ENCODE measurements at places on chromosomes 5 and 9. TPM values are rescaled to one million over a fixed set of nuclear protein-coding genes. Genes with fewer than 3 reads are reported as not detected.

Gene TLR4
- 12.6 TPM for total RNA-seq

Gene PPP3R2
- total RNA-seq, result 0.82 TPM

Gene ADAMTS19
- 36.0 TPM for total RNA-seq

Gene IFNB1
- not detected for total RNA-seq

Gene BARHL1
- total RNA-seq, result not detected

Gene AHRR
- 11.5 TPM for total RNA-seq

Gene LHX3
- total RNA-seq, result 18.5 TPM

Gene OTULINL
- 12.1 TPM for total RNA-seq

Gene LCN10
- total RNA-seq, result 1.4 TPM

Gene MCCC2
- total RNA-seq, result 28.4 TPM

Gene ROPN1L
- 3.6 TPM for total RNA-seq

Gene TMEM252
- not detected for total RNA-seq

Gene FOXD4L4
- 0.22 TPM for total RNA-seq

Gene DBH
- 0.11 TPM for total RNA-seq

Gene C9orf153
- total RNA-seq, result 1.2 TPM

Gene SPACA9
- 2.8 TPM for total RNA-seq

Gene MEGF10
- total RNA-seq, result 32.7 TPM

Gene BTNL8
- total RNA-seq, result not detected

Gene SMIM32
- not detected for total RNA-seq

Gene BRD8
- 94.0 TPM for total RNA-seq

Gene ZDHHC11
- total RNA-seq, result 10.3 TPM

Gene RLN1
- 0.82 TPM for total RNA-seq

Gene IL7R
- total RNA-seq, result 0.82 TPM

Gene CDH18
- 19.5 TPM for total RNA-seq

Gene IL3
- not detected for total RNA-seq

Gene HINT1
- 51.0 TPM for total RNA-seq

Gene SYK
- total RNA-seq, result 5.9 TPM

Gene HBEGF
- total RNA-seq, result 17.1 TPM

Gene DIRAS2
- 96.6 TPM for total RNA-seq

Gene ZNF454
- 21.7 TPM for total RNA-seq

Gene BNC2
- total RNA-seq, result 24.6 TPM

Gene GADD45G
- total RNA-seq, result 130 TPM

Gene HK3
- 1.9 TPM for total RNA-seq

Gene PIP5K1B
- total RNA-seq, result 29.0 TPM

Gene DOCK8
- 33.6 TPM for total RNA-seq
